Vein endothelial cell (primary cell): ENCODE measurements at places on chromosomes 2 and 18. TPM values are rescaled to one million over a fixed set of nuclear protein-coding genes. Genes with fewer than 3 reads are reported as not detected.

Gene MC5R
- not detected in 2 replicates for total RNA-seq

Gene TTC27
- total RNA-seq, result 18.6 and 31.1 TPM in 2 replicates

Gene RRM2
- total RNA-seq, result 40.2 and 59.2 TPM in 2 replicates

Gene KLHL41
- 0.19 TPM in 1 of 2 replicates, not detected in the other for total RNA-seq

Gene NEB
- 1.2 and 1.3 TPM in 2 replicates for total RNA-seq

Gene CMPK2
- 2.6 and 2.7 TPM in 2 replicates for total RNA-seq

Gene DNER
- total RNA-seq, result 0.33 and 0.67 TPM in 2 replicates

Gene CREG2
- total RNA-seq, result 2.3 and 8.6 TPM in 2 replicates

Gene GPR55
- total RNA-seq, result not detected in 2 replicates

Gene SF3B6
- 112 and 115 TPM in 2 replicates for total RNA-seq

Gene ABCB6
- 15.7 and 18.9 TPM in 2 replicates for total RNA-seq

Gene IL36G
- not detected in 2 replicates for total RNA-seq

Gene CENPA
- total RNA-seq, result 5.2 and 6.7 TPM in 2 replicates

Gene LYG2
- not detected in 2 replicates for total RNA-seq

Gene IL1RN
- not detected in 2 replicates for total RNA-seq

Gene CPLX4
- total RNA-seq, result not detected in 2 replicates

Gene IGFBP5
- 0.48 and 0.65 TPM in 2 replicates for total RNA-seq

Gene GCG
- total RNA-seq, result not detected in 2 replicates

Gene EVX2
- not detected in 2 replicates for total RNA-seq

Gene SPP2
- total RNA-seq, result not detected in 2 replicates

Gene MIB1
- total RNA-seq, result 55.9 and 57.6 TPM in 2 replicates

Gene GPAT2
- total RNA-seq, result 12.8 and 18.3 TPM in 2 replicates

Gene POU3F3
- under 0.01 TPM in 1 of 2 replicates, not detected in the other for total RNA-seq

Gene ASB18
- not detected in 2 replicates for total RNA-seq

Gene DRC1
- total RNA-seq, result 0.29 and 0.33 TPM in 2 replicates

Gene GMPPA
- total RNA-seq, result 33.9 and 40.2 TPM in 2 replicates

Gene NEU2
- not detected in 2 replicates for total RNA-seq

Gene CYS1
- total RNA-seq, result 0.33 TPM in 1 of 2 replicates, not detected in the other

Gene ZAP70
- not detected in 2 replicates for total RNA-seq

Gene ADAM17
- 50.6 and 53.0 TPM in 2 replicates for total RNA-seq

Gene FMNL2
- total RNA-seq, result 36.9 and 50.9 TPM in 2 replicates

Gene SCN1A
- total RNA-seq, result not detected in 2 replicates

Gene NRP2
- 272 and 443 TPM in 2 replicates for total RNA-seq

Gene CD8B2
- not detected in 2 replicates for total RNA-seq

Gene GALNT3
- 0.19 and 0.33 TPM in 2 replicates for total RNA-seq

Gene ZC3H15
- 59.4 and 76.3 TPM in 2 replicates for total RNA-seq

Gene LANCL1
- total RNA-seq, result 23.8 and 29.0 TPM in 2 replicates

Gene VIT
- total RNA-seq, result 1.3 and 3.2 TPM in 2 replicates

Gene PLGLB2
- total RNA-seq, result 1.5 and 2.0 TPM in 2 replicates

Gene IL1B
- 0.19 and 0.33 TPM in 2 replicates for total RNA-seq

Gene MEP1B
- not detected in 2 replicates for total RNA-seq

Gene GATA6
- total RNA-seq, result 8.3 and 14.7 TPM in 2 replicates

Gene SIX2
- under 0.01 and 0.10 TPM in 2 replicates for total RNA-seq

Gene SP140
- not detected in 2 replicates for total RNA-seq

Gene IL36RN
- not detected in 2 replicates for total RNA-seq

Gene SLC40A1
- 26.4 and 44.4 TPM in 2 replicates for total RNA-seq

Gene LCT
- total RNA-seq, result under 0.01 TPM in 1 of 2 replicates, not detected in the other
